ENCODE measurements at places on chromosomes 3 and 15.

DNA sequence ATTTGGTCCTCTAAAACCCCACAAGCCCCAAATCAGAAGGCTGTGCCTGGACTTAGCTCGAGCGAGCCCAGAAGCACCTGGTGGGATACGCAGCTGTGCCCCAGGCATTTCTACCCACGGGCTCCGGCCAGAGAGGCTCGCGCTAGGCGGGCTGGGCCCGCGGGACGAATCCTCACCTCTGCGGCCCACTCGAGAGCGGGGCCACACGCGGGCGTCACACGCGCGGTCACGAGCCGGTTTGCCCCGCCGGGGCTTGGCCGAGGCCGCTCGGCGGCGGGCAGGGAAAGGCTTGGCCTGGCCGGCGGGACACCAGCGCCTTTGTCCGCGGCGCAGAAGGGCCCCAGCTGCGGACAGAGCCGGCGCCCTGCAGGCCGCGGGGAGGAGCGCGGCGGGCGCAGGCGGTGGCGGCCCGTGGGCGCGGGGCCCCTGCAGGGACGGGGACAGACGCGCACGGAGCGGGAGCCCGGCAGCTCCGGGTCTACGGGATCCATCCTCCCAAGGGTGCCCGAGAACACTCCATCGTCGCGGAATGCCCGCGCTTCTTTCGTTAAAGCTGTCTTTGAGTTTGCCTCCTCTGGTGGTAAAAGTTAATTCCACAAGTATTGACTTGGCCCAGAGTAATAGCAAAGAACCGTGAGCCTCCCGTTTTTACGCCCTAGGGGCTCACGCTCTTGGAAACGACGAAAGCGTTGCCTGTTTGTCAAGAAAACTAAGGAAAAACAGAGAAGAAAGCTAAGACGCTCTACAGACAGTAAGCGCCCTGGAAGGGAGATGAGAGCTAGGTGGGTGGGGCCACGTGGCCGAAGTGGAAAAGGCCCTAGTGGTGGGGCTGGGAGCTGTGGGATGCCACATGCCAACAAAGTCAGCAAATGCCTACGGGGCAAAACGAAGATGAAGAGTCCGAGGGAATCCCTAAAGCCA is 26.4 kb downstream of the TYRO3 start:
- no peak for DNase-seq

GRCh38 chr3:183182732-183183610 is 20.4 kb upstream of the LAMP3 start:
- DNase-seq, result no peak

DNA sequence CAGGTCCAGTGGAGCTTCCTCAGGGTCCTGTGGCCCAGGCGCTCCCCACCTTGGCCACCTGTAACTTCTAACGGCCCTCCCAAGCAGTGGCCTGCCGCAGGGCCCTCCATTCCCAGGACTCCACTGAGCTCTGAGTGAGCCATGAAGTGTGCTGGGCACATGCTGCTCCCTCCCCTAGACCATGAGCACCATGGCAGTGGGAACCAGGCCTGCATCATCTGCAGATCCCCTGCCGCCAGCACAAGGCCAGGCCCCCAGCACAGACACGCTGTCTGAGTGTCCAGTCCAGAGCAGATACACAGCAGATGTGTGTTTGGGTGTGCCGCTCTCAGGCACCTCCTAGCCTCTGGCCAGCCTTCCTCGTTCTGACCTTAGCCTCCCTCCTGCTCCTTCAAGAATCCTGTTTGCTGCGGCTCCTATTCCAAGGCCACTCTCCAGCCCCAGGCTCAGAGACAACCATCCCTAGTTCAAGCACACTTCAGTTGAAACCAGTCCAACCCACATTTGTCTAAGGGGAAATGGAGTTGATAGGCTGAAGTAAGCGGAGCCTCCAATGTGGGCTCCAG is 7.0 kb upstream of the KLF15 start:
- no peak for DNase-seq

DNA sequence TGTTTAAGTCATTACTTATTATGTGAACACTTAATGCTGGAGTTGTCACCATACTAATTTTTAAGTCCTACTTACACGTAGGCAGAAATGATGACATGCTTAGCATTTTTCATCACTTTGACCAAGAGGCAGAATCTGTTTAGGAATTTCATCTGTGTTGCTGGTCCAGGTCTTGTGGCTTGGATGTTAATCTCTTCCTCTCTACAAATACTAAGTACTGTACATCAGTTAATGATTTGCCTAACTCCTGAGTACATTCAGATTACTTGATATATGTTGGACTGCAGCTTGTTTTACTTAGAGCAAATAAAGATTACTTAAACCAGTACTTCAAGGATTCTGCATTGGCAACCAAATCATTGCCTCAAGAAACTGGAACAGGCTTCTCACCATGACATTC is 8.6 kb downstream of the SNRK start:
- no peak for DNase-seq

GRCh38 chr3:54121414-54122323 is 683 bp upstream of the CACNA2D3 start:
- DNase-seq, result no peak

DNA sequence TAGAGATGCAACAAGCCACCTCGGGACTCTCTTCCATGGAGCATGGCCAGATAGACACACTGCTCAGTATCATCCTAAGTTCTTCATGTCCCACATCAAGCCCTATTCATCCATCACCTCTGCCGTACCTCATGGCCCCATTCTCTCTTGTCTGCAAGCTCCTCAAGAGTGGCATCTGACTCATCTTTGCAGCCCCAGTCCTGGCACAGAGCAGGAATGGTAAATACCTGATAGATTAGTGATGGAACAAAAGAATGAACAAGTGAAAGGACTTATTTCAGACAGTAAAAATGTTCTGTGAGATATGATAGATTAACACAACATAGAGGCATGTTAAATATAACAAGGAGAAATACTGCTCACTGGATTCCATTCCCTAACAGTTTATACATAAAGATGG is 176.4 kb downstream of the ISL2 start:
- DNase-seq, result no peak

DNA sequence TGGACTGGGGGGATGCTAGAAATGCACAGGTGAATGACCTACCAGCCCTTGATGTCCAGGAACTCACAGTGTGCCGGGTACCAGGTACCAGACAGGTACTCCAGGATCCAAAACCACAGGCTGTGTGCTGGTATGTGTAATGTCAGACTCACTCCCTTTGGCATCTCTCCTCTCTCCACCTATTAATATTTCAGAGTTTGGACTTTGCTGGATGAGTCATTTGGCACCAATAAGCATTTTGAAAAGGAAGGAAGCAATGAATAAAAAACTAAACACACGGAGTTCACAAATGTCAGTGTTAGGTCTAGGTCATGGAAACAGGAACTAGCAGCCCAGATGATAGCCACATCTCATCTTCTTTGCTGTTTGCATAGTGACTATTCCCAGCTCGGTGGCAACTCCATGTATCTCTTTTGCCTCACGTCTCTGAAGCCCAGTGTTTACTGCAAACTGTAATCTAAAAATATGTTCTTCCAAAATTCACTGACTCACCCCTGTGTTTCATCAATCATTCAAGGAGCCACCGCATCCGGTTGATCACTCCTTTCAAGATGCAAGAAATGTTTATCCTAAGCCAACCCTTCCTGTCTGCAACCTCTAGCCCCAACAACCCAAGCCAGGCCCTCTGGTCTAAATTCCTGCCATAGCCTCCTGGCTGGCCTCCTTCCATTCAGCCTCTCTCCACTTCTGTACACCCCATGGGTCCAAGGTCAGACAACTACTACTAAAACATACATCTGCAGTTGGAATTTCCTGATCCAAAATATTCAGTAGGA is 8.4 kb downstream of the ITGB5 start:
- no peak for DNase-seq

DNA sequence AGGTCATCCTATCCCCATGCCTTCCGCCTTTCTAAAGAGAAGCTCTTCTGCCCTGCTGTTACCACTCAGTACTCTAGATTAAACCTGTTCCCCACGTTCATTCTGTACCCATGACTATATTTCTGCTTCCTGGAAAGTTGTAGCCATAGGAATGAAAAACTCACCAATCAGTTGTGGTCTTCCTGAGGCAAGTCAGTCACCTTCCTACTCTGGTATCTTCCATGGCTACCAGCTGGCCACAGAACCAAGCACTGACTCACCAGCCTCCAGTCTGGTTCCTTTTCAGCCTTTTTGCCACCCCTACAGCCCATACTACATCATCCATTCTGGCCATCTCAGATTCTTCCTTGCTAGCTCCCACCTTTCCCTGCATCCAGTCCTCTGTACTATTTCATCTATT is 46.4 kb downstream of the TMEM44 start:
- no peak for DNase-seq

DNA sequence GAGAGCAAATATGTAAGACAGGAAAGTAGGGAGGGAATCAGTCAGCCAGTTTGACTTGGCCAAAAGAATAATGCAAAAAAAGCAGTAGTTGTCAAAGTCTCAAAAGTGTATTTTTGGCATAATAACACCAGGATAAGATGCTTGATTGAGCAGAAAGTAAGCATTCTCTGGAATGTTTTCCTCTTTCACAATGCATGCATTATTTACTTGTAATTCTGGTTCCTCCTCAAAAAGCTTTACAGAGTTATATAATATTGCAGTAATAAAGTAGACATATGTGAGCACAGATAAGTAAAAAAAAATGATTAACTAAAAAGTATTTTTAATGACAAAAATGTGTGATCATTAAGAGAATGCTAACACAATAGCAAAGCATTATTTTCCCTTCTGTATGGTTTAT is 285.9 kb upstream of the BCHE start:
- no peak for DNase-seq

GRCh38 chr3:31242026-31242960 is 290.4 kb upstream of the STT3B start:
- no peak for DNase-seq

DNA sequence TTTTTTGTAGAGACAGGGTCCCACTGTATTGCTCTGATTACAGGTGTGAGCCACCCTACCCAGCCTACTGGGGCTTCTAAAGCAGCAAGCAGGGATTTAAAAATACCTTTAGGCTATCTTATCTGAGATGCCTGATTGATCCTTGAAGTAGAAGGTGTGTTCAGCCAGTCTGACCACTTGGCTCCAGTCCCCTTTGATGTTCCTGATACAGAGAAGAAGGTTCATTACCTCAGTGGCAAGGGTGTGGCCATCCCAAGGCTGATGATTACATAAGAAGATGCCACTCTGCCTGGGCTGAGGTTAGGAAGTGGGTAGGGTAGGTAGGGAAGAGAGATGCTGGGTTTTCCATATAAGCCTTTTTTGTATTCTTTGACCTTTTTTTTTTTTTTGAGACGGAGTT is 11.2 kb upstream of the DCAF1 start:
- DNase-seq, result no peak

DNA sequence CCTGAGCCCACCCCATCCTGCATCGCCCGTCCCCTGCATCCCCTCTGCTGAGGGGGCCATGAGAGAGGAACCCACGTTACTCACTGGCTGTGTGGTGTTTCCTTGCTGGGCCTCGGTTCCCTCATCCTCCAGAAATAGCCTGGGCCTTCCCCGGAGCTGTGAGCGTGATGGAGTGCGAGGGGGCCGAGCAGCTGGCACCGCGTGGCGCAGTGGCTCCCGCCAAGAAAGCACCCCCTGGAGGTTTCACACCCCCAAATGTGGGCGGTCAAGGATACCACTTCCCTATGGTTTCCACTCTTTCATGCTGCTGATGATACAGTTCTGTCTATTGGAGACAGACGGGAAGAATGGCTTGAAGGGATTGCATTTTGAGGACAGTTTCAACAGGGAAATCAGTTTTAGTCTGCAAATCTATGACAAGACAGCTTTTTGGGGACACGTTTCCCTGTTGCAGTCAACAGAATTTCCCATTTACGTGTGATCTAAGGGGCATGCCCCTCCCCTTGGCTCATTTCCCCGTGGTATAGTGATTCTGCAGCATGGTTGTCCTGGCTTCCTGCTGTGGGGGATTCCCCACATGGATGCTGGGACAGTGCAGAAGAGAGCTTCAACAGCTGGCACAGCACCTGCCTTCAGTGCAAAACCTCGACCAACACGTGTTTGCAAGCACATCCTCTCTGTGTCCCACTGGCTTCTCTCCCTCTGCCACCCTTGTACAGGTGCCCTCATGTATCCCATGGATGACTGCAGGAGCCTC is 377.5 kb downstream of the LRTM1 start:
- DNase-seq, result no peak

GRCh38 chr3:151037746-151038477 is 47.6 kb upstream of the MED12L start:
- DNase-seq, result no peak

GRCh38 chr3:6739288-6739687 is 121.6 kb upstream of the GRM7 start:
- DNase-seq, result no peak

GRCh38 chr3:98763076-98763475 is at the start of gene ST3GAL6:
Gene ST3GAL6, plus strand, starts transcription at chr3:98763340. Its CDS starts 5,101 bp downstream, at chr3:98768441.
- no peak for DNase-seq

DNA sequence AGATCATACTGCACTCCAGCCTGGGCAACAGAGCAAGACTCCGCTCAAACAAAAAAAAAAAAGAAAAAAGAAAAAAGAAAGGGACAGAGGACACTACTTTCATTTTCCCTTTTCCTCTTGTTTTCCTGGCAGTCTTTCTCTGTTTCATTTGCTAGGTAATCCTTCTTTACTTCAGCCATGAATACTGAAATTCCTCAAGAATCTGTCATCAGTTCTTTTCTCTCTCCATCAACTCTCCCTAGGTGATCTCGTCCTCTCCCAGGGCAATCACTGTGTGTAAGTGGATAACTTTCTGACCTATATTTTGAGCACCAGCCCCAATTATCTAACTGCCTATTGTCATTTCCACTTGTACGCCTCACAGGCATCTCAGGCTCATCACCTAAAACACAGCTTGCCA is 51.5 kb downstream of the TTC23 start:
- DNase-seq, result no peak

- no peak for DNase-seq
Observed at GRCh38 chr15:52106641-52107040, 5.9 kb downstream of the BCL2L10 start.

- no peak for DNase-seq
Observed at GRCh38 chr3:150104564-150104963, 133.9 kb upstream of the PFN2 start.

GRCh38 chr15:70617076-70617910 is 146.1 kb downstream of the UACA start:
- DNase-seq, result no peak

DNA sequence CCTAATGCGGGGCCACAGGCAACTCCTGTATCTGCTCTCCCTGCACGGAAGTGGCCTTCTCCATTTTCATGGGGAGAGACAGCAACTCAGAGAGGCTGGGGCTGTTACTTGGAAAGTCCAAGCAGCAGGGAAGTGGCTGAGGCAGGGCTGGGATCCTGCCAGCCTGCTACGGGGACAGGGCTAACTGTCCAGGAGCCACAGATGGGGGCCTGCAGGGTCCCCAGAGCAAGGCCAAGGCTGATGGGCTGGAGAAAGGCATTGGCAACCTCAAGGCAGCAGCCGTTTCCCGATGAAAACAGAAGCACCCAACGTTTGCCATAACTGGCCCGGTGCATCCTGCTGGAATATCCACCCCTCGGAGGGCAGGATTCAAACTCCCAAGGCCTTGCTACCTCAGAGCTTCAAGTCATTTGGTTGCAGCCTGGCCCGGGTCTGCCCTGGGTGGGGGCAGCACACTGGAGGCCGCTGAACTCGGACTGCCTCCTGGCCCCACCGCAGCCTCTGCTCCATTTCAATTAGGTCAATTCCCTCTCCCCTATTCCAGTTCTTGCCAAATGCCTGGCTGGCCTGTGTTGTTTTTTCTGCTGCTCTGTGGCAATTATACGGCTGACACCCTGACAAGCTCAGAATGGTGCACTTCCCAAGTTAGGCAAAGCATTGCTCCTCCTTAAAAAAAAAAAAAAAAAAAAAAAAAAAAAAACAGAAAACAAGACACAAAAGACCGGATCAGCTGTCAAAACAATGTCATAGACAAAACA is 143.5 kb downstream of the NUP210 start:
- DNase-seq, result no peak

- no peak for DNase-seq
Observed at GRCh38 chr3:132159145-132159544, 124.3 kb upstream of the CPNE4 start.

GRCh38 chr3:152185891-152186630 is 82.7 kb upstream of the MBNL1 start:
- DNase-seq, result no peak
